Posterior vena cava (tissue), 2 donors: ENCODE measurements at places on chromosomes 1 and 21. TPM values are rescaled to one million over a fixed set of nuclear protein-coding genes. Genes with fewer than 3 reads are reported as not detected.

C1orf167 gene
- 2.3 TPM for total RNA-seq

GPR25 gene
- not detected for total RNA-seq

- no peak for DNase-seq
Measured at GRCh38 chr1:157842939-157843338, 1.3 kb upstream of the CD5L start.

GRCh38 chr1:6800745-6801144, 15.5 kb downstream of the CAMTA1 start:
- DNase-seq: no peak

- no peak for DNase-seq
Measured at GRCh38 chr21:26939601-26940111, 27.2 kb downstream of the ADAMTS5 start.

DNA sequence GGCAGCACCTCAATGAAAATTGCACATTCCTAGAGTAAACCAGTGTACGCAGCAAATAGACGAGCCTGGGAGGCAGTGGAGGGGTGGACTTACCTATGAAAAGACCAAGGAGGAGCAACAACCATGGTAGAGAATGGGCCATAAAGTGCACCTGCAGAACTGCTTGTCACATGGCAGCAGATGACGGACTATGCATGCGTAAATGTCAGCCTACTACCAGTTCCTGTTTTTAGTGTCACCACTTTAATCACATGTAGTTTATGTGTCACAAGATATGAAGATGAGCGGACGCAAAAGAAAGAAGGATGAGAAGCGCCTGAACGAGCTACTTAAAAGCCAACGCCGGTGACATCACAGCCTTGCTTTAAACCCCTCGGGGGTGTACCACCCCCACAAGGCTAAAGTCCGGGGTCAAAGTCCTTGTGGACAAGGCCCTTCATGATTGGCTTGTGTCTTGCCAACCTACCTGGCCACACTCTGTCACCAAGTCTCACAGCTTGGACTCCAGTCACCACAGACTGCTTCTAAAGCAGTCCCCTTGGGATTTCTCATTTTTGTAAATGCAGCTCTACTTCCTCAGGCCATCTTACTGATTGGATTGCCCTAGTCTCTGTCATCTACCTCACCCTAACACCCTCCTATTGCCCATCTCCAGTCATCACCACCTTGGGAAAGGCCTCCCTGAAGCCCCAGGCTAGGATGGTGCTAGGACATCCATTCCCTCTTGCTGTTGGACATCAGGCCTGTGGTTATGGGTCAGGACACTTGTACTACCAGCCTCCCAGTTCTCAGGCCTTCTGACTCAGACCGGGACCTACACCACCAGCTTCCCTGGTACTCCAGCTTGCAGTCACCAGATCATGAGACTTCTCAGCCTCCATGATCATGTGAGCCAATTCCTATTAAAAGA, 6.0 kb upstream of the LY9 start:
- DNase-seq: no peak
